ENCODE measurements at places on chromosomes 6 and 20.

DNA sequence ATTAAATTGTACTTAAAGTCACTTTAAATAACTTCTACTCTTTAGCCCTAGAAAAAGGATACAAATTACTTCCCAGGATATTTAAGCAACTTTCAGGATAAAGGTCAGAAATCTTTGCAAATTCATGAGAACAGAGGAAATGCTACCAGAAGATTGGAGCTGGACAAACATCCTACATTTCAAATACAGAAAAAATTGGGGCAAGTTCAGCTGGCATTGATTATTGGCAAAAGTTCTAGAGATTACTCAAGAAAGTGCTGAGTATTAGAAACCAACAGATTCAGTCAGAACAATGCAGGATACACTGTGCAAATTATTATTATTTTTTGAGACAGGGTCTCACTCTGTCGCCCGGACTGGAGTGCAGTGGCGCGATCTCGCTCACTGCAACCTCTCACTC is 6.0 kb downstream of the SLC22A23 start:
- no peak for DNase-seq

GRCh38 chr6:84801250-84801649 is 36.9 kb upstream of the TBX18 start:
- DNase-seq, result no peak

DNA sequence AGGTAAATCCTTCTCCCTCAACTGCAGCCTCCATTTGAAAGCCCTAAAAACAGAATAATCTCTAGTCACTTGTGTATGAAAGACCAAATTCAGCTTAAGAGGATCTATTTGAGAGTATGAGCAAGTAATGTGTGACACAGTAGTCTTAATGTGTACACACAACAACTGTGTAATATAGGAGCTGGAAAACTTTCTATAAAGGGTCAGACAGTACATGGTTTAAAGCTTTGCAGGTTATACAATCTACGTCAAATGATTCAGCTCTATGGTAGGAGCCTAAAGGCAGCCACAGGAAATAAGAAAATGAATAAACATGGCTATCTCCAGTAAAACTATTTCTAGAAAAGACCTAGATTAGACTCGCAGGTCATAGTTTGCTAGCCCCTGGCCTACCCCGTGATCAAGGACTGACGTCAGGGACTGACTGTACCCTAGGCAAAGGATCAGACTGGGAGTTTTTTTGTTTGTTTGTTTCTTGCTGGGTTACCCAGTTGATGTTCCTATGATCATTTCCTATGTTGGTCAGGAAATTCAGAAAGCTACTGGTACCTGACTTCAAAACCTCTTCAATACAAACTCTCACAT is 39.7 kb downstream of the BTBD9 start:
- no peak for DNase-seq

GRCh38 chr6:23268348-23268747 is 699.0 kb downstream of the HDGFL1 start:
- no peak for DNase-seq

DNA sequence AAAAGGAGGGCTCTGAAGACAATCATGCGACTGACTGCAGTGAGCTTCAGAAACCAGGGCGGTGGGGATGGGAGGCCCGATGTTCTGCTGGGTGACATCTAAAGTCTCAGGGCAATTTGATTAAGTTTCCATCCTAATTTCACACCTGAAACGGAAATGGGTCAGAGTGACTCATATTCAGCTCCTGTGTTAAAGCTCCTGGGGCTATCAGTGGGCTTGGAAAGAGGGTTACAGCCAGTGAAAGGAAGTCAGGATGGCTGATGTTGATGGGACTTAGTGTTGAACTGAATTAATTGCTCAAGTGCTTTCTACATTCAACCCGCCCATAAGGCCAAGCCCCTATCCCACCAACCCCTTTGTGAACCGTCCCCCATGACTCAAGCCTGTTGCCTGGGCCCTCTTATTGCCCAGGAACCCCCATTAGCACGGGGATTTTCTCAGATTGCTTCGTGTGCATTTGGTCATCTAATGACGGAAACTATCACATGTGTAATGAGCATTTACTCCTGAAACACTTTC is 47.1 kb upstream of the TBC1D7 start:
- no peak for DNase-seq

DNA sequence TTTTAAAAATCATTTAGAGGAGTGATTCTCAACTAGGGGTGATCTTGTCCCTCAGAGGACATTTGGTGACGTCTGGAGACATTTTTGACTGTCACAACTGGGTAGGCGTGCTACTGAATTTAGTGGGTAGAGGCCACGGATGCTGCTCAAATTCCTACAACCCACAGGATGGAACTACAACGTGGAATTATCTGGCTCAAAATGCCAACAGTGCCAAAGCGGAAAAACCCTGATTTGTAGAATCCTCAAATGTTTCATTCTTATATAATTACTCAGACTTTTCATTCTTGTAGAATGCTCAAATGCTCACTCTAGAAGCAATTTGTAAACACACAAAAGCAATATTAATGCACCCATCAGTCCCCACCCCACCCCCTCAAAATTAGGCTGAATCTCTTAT is 229.8 kb downstream of the ZMYND8 start:
- no peak for DNase-seq

DNA sequence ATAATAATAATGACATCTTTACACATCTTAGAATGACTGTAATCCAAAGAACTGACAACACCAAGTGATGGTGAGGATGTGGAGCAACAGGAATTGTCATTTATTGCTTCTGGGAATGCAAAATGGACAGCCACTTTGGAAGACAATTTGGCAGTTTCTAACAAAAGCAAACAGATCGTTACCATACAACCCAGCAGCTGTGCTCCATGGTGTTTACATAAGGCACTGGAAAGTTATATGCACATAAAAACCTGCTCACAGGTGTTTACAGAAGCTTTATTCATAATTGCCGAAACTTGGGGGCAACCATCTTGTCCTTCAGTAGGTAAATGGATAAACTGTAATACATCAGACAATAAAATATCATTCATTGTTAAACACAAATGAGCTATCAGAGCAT is 18.3 kb upstream of the ASF1A start:
- no peak for DNase-seq

GRCh38 chr6:39227476-39227875 is 1.8 kb downstream of the KCNK5 start:
- no peak for DNase-seq

DNA sequence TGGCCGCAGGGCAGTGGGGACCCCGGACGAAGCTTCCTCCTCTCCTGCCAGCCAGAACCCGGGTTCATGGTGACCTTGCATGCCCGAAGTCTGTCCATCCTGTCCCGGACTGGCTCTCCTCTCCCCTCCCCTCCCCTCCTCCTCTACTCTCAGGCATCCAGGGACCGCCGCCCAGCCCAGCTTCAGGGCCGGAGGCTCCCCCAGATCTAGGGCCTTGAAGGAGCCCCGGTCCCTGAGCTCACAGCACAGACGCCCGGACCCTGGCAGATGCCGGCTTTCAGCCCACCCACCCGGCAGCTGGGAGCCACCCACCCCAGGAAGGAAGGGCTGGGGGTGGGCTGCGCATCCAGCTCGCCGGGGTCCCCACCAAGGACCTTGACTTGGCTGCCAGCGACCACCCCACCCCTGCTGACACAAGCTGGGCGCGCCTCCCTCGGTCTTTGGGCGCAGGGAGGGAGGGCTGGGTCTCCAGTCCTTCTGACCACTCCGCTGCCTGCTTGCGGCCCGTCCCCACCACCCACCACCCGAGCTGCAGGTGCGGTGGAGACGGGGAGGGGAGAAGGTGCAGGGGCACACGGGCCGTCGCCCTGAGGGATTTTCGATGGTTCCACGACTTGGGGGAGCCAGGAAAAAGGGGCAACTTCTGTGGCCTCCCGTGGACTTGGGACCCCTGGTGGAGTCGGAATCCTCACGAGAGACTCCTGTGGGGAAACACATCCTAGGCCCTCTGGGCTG is 5.8 kb upstream of the ABHD16B start:
- no peak for DNase-seq

- no peak for DNase-seq
Measured at GRCh38 chr6:89298680-89299465, 16.2 kb downstream of the GABRR2 start.

GRCh38 chr6:133187657-133188453 is 53.3 kb upstream of the EYA4 start:
- no peak for DNase-seq

- peak; percentile 55 for DNase-seq
Measured at GRCh38 chr6:113894712-113895674, 37.8 kb downstream of the MARCKS start.

GRCh38 chr20:47489448-47489872 is 12.2 kb upstream of the NCOA3 start:
- peak; percentile 77 for DNase-seq

DNA sequence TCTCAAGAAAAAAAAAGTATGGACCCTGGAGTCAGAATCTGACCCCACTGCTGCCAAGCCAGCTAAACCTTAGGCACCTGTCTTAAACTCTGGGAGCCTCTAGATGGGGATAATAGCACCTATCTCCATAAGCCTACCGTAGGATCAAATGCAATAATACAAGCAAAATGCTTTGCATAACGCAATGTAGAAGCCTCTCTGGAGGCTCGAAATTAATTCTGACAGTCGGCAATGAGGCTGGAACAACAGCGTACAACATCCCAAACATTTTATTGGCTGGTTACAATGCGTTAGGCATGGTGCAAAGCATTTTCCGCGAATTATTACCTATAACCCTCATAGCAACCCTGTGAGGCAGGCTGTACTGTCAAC is 521 bp downstream of the CDK5RAP1 start:
- DNase-seq, result peak; percentile 24

GRCh38 chr6:28336284-28337120 is 554 bp upstream of the ZSCAN31 start:
- DNase-seq, result peak; percentile 76

GRCh38 chr20:23436681-23437080 is 2.8 kb upstream of the CSTL1 start:
- no peak for DNase-seq

DNA sequence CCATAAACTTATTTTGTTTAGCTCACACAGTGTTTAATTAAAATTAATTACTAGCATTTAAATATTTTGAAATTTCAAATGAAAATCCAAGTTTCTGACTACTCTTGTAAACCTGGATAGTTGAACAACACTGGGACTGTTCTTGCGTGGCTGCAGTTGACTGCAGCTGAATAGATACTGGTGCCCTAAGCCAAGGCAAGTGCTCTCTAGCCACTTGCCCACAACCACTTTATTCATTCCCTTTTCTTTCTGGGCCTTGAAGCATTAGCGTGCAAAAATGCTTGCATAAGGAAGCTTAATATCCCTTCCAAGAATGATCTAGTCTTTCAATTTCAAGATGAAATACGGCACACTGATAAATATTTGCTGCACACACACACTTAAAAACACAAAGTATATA is 676.0 kb upstream of the MARCKS start:
- DNase-seq, result no peak

GRCh38 chr6:64984948-64985347 is 722.1 kb downstream of the EYS start:
- DNase-seq, result no peak

DNA sequence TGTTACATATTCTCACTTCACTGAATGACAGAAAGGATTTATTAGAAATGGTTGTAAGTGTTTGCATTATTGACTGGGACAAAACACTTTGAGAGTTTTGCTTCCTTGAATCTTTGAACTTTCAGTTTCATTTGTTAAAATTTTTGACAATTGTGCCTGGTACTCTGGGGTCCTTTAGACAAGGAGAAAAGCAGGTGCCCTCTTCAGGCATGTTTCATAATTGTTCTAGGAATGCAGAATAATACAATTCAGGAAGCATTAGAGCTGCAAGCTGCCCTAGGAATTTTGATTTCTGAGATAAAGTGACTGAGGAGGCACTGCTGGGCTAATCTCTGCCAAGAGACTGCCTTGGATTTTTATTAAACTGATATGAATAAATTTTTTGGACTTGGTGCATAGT is 49.7 kb downstream of the TOP1 start:
- peak; percentile 26 for DNase-seq

- peak; percentile 11 for DNase-seq
Measured at GRCh38 chr6:105713474-105714118, 310.7 kb upstream of the PREP start.

DNA sequence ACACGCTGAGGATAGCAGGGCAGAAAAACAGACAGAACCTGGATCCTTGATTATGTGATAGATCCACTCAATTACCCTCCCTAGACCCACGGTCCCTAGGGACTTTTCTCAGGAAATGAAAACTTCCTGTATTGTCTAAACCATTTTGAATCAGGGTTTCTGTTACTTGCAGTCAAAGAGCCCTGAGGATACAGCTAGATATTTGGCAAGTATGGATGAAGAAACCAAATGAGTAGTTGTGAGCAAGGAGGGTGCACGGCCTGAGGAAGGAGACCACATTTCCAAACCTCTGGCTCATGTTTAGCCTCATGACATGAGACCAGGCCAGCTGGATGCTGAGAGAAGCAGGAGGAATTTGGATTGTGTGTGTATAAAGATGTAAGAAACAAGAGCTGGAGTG is 91.6 kb downstream of the MRPL14 start:
- DNase-seq, result no peak

DNA sequence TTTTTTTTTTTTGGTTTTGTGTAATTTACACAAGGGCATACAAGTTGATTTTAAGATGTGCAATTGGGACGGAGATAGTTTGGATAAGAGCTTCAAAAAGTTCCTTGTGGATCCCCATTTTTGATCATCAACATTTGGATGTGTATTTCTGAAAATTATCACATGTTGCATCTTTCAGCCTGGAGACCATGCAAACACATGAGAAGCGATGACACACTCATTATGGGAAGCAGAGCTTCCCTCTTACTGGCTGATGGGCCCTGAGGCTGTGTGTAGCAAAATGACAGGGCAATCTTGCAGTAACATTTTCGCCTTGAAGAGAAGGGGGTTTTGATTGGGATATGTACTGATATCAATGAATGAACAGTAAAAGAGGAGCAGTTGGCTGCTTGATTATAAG is 22.0 kb upstream of the RIPK1 start:
- DNase-seq, result no peak

DNA sequence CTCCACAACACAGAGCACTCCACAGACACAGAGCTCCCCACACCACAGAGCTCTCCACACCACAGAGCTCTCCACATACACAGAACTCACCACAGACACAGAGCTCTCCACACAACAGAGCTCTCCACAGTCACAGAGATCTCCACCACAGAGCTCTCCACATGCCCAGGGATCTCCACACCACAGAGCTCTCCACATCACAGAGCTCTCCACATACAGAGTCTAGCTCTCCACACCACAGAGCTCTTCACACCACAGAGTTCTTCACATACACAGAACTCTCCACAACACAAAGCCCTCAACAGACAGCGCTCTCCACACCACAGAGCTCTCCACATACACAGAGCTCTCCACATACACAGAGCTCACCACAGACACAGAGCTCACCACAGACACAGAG is 55.3 kb downstream of the ERMARD start:
- no peak for DNase-seq

DNA sequence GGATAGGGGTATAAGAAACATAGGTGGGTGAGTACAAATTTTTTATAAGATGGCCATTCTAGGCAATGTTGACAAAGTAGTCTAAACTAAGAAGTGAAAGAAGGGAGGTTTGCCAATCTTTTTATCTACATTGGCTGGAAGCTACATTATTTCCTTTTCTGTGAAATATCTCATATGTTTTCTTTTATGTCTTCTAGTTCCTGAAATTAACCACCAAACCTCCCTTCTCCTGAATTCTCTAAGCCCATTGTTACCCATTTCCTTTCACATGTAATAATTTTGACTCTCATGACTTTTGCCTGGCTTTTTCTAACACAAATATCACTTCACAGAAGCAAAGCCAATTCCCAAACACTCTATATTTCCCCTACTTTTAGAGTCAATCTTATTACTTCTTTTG is 496.2 kb upstream of the JAG1 start:
- DNase-seq, result no peak

GRCh38 chr6:90413867-90414266 is 117.2 kb upstream of the BACH2 start:
- no peak for DNase-seq
